ENCODE measurements at places on chromosomes 13 and 19.

DNA sequence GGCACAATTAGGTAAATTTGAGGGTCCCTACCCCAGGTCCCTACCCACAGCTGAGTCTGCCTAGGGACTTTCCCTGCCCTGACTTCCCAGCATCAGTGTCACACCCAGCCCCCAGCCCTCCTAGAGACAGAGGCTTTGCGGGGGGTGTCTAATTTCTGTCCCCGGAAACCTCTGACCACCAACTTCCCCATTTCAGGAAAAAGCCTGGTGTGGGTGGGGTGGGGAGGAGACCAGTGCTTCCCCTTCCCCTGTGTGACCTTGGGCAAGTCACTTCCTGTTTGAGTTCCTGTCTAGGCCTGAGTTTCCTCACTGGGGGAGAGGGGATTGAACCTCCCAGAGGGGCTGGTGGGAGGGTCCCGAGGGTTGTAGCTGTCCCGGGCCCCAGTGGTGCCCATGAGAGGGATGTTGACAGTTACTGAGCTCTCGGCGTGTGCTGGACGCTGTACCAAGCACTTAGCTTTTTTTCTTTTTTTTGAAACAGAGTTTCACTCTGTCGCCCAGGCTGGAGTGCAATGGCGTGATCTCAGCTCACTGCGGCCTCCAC is 7.9 kb downstream of the VASP start:
- DNase-seq: no peak

DNA sequence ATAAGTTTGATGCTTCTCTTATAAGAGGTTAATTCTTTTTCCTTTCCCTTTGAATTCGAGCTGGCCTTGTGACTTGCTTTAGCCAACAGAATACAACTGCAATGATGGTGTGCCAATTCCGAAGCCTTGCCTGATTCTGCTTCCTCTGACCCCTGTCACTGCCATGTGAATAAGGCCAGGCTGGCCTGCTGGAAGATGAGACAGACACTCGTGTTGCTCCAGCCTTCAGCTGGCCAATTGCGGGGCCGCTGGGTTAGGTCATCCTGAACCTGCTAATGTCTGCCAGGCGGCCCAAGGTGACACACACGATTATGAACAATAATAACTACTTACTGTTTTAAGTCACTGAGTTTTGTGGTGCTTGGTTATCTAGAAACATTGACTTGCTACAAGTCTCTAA is 352.0 kb downstream of the MYO16 start:
- no peak for DNase-seq

GRCh38 chr13:91596842-91597241 is 198.4 kb downstream of the GPC5 start:
- no peak for DNase-seq

DNA sequence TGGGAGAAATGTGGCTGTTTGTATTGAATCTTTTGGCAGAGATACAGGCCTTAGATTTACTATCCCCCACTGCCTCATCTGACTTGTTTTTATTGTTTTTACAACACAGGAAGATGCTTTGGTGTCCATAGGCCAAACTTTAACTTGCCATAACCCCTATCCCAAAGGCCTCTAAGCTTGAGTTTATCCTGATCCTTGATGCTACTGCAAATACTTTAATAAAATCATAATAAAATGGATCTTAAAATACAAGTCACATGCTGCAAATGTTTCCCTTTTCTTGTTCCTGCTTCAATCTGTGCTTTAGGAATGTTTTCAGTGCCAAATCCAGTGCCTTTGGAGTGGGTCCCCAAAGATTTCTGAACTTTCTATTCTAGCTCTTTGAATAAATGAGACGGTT is 770.6 kb downstream of the DACH1 start:
- DNase-seq: no peak

GRCh38 chr13:69857183-69857821 is 250.3 kb upstream of the ATXN8OS start:
- DNase-seq: no peak

DNA sequence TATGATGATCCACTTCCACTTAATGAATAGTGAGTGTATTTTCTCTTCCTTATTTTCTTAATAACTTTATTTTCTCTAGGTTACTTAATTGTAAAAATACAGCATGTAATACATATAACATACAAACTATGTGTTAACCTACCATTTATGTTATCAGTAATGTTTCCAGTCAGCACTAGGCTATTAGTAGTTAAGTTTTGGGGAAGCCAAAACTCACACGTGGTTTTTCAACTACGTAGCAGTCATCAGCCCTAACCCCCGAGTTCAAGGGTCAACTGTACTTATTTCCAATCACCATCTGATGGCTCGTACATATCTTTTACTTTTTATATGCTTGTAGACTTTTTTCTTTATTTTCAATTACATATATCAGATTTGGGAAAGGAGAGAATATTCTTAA is 95.7 kb downstream of the TNFSF13B start:
- DNase-seq: no peak

- no peak for DNase-seq
Observed at GRCh38 chr13:26222520-26223046, 469 bp upstream of the RNF6 start.
